NCI-H345 (cell line): ENCODE measurements at places on chromosomes 7 and 10.

DNA sequence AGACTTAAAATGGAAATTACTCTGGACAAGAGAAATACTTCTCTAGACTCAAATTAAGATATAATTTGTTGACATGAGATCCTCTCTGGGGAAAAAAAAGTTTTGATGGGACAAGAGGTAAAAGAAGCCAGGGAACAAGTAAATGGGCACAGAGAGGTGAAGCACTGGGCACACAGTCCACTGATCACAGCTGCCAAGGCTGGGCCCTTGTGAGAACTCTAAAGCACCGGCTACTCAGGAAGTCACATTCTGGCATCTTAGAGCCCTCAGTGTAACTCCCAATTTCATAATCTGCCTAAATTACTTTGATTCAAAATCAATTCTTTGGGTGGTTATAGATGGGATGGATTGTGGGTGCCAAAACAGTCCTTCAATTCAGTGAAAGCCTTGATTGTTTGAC lies 123.2 kb upstream of the CACNA2D1 start:
- DNase-seq: no peak

DNA sequence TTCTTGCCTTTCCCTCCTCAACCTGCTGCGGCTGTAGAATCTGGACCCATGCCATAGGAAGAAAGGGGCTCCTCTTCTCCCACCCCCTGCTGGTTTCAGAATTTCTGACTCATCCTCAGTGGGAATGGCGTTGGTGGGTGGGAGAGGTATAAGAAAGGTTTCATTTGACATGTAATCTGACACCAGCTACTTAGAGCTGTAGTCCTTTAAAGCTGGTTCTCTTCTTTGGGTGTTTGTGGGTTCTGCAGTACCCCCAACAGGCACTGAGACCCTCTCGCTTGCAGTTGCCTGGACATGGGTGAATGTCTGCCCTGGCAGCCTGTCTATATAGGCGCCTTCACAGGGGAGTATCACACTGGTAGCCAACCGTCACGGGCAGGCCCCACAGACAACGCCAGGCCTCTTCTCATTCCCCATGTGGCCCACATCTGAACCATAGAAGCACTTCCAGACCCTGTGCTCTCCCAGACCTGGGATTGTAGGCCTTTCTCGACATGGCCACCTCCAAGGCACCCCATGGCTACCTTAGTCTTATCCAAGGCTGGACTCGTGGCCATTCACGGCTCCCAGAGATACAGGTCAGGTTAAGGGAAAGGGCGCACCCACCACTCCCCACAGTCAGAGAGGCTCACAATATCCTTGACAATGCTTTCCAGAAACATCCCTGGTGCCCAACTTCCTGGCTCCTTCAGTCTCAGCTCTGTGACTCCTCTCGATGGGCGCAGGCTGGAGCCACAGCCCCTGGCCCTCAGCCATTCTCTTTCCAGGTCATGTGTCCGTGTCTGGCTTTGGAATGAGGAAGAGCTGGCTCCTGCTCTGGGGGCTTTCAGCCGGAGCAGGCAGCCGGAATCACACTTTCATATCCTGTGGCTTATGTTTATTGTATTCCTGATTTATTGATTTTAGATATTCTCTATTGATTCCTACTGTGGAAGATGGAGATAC lies 17.5 kb downstream of the ZNF862 start:
- DNase-seq: peak; percentile 55

DNA sequence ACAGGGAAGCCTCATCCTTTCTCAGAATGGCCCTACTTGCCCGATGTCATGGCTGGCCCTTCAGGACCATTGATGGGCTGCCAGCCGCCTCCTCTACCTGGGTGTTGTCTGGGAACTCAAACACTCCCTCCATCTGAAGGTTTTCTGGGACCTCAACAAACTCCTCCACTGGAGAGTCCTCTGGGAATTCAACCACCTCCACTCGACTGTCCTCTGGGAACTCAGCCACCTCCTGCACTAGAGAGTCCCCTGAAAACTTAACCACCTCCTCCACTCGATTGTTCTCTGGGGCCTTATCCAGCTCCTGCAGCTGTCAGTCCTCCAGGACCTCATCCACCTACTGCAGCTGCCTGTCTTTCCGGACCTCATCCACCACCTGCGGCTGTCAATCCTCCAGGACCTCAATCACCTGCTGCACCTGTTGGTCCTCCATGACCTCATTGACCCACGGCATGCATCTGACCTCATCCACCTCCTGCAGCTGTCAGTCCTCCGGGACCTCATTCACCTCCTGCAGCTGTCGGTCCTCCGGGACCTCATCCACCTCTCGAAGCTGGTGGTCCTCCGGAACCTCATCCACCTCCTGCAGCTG lies 37.1 kb downstream of the MAT1A start:
- no peak for DNase-seq

DNA sequence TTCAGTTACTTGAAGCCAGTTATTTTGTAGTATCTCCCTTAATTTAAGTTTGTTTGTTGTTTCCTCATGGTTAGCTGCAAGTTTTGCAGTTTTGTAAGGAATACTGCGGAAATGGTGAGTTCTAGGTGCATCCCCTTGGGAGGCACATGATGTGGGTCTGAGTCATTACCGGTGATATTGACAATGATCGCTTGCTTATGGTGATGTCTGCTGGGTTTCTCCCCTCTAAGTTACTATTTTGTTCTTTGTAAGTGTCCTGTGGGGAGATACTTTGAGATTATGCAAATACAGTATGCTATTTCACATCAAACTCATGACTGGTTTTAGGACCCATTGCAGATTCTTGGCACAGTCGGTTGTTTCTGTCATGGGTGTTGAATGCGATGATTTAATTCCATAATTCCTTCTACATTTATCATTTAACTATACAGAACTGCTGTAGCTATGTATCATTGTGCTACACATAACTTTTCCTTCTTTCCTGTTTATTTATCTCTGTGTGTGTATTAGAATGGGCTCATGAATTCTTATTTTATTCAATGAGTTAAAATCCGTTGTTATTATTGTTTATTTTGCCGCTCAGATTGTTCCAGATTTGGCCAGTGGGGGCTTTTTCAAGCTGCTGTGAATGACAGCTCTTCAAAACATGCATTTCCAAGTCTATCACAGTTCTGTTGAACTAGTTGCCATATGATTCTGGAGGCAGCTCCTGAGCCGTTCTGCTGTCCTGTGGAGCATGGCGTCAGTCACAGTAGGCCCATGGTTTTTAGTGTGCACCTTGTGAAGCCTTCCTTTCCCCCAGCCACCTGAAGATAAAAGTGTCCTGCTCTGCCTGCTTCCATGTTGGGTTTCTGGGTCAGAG lies 18.4 kb downstream of the TSPAN14 start:
- DNase-seq: no peak

GRCh38 chr7:12685550-12685949 lies 1.9 kb upstream of the ARL4A start:
- DNase-seq: peak; percentile 28

DNA sequence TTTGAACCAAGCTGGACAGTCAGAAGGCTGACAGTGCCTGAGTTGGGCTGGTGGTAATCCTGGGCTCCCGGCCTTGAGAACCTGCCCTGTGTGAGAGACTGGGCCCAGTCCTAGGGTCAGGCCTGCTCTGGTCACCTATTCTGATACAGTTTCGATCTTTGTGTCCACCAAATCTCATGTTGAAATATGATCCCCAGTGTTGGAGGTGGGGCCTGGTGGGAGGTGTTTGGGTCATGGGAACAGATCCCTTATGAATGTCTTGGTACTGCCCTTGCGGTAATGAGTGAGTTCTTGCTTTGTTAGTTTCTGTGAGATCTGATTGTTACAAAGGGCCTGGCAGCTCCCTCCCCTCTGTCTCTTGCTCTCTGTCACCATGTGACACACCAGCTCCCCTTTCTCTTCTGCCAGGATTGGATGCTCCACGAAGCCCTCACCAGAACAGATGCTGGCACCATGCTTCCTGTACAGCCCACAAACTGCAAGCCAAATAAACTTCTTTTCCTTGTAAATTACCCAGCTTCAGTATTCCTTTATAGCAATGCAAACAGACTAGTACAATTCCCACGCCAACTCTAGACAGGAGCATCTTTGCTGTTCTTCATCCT lies 111.8 kb upstream of the ZNF438 start:
- DNase-seq: no peak

GRCh38 chr10:3438606-3439005 lies 266.0 kb upstream of the PITRM1 start:
- DNase-seq: no peak

- DNase-seq: no peak
Observed at GRCh38 chr10:24495666-24496460, 227.8 kb downstream of the ARHGAP21 start.

DNA sequence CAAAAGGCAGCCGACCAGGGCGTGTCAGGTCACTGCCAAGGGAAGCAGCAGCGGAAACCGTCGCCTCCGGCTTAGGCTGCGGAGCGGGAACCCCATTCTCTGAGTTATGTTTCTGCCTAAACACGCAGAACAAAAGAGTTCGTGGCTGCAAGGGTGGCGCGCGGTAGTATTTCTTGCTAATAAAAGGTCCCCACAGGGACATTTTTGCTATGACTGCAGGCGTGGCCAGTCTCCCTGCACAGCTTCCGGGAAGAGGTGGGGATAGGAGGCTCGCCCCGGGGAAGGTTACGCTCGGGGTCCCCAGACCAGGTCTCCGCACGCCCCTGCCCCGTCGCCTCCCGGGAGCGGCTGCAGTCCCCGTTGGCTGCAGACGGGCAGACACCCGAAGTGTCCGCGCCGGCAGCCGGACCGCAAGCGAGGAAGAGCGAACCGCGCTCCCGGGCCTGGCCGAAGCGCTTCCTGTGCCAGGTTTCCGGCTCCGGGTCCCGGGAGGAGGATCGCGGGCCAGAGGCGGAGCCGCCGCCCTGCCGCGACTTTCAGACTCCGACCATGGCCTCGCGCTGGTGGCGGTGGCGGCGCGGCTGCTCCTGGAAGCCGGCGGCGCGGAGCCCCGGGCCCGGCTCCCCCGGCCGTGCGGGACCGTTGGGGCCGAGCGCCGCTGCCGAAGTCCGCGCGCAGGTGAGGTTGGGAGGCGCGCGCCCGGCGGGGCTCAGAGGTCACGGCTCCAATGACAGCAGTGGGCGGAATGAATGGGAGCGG lies at the start of gene PDSS1:
TSS of gene PDSS1 (plus strand) at position 539 of the 759 bp plus-strand sequence. CDS start at position 550, 11 bp downstream.
- DNase-seq: peak; percentile 60

DNA sequence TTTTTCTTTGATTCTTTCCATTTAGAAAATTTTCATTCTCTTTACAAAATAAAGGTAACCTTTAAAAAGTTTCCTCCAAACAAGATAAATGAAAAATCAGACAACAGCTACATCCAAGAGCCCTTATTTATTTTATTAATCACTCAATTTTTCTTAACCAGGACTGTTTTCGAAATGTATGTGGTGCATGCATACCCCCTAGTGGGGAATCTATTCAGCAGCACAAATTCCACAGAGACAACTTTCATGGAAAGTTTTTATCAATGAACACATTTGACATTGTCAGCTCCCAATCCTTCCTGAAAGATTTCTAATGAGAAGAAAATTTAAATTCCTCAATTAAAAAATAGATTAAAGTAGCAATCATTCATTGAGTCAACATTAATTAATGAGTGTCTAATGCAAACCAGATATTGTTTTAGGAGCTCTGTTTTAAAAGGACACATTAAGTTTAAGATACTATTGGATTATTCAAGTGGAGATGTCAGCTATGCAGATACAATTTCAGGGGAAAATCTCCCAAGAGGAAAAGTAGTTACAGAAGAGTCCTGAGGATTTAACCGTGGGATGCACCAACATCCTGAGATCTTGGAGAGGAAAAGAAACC lies 5.2 kb upstream of the HTR7 start:
- DNase-seq: no peak

GRCh38 chr10:46546591-46547540 lies 9.6 kb downstream of the GPRIN2 start:
- DNase-seq: no peak

DNA sequence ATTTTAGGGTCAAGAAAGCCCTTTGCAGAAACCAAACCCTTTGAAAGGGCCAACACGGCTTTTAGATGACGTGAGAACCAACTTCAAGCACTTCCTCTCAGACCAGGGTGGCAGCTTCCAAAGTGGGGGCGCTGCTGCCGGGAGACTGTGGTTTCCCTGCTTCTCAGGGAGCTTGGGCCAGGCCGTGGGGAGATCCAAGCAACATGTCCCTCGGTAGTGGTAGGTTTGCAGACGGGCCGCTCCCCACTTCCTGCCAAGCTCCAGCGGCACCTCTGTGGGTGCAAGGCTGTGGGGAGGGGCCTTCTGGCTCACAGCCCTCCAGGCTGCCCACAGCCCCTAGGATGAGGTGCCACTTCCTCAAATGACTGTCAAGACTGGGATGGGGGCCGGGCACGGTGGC lies 132.4 kb downstream of the FAM53B start:
- no peak for DNase-seq

GRCh38 chr7:29296421-29296820 lies 101.8 kb downstream of the CHN2 start:
- DNase-seq: no peak

DNA sequence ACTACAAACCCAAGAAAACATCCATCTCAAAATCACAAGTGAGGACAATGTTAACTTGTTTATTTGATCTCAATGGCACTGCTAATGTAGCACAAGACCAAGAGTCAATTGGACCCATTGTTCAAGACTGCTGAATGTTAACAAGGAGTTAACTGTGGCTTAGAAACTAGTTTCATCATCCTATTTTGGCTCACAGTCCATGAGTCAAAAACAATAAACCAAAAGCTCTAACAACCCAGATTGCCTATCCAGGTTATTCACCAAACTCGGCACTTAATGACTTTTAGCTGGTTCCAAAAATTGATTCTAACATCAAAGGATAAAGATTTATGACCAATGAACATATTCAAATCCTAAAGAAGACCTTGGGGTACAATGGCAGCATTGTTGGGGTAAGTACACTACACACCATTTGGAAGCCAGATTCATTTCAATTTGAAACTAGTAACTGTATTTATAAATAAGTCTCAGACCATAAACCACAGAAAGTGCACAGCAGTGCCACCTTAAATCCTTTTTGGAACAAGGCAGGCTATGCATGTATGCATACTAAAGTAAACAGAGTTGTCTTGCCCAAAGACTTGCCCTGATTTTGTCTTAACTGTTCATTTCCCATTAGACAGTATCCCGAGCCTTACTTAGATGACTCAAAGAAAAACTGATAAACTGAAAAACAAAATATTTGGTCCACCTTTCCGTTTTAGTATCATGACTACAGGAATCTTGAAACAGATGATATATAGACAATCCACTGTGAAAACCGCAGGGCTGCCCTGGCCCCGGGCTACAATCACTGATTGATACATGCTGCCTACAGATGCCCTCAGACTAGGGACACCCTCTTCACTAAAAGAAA lies 84.5 kb downstream of the SRPK2 start:
- no peak for DNase-seq

- DNase-seq: no peak
Observed at GRCh38 chr7:32175099-32175498, 104.9 kb upstream of the PDE1C start.

DNA sequence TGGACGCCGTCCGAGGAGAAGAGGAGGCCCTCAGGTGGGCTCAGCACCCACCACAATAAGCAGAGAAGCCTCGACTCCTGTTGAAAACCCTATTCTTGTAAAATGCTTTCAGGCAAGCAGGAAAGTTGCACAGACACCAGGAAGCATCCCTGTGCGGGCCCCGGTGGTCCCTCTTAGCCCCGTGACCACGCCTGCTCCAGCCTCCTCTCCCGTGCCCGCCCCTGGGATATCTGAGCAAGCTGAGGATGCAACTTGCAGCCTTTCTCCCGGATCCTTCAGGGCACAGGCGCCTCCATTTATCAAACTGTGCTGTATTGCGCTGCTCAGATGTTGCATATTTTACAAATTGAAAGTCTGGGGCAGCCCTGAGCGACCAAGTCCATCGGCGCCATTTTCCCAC lies 72.7 kb downstream of the CFAP46 start:
- DNase-seq: no peak

GRCh38 chr7:104979167-104979841 lies 34.7 kb upstream of the KMT2E start:
- no peak for DNase-seq
